ENCODE measurements at places on chromosomes 6 and 20. TPM values are rescaled to one million over a fixed set of nuclear protein-coding genes. Genes with fewer than 3 reads are reported as not detected.

Gene ADGB
- not detected for polyA plus RNA-seq

Gene PI16
- 4.4 TPM for polyA plus RNA-seq

Gene JPH2
- polyA plus RNA-seq, result 12.8 TPM

Gene SH3BGRL2
- polyA plus RNA-seq, result 18.2 TPM

Gene SIRPA
- 15.3 TPM for polyA plus RNA-seq

Gene LY6G5C
- 5.9 TPM for polyA plus RNA-seq

Gene BMP7
- polyA plus RNA-seq, result not detected

Gene ARHGAP18
- 15.0 TPM for polyA plus RNA-seq

Gene TAF4
- polyA plus RNA-seq, result 4.7 TPM

Gene SLC26A8
- polyA plus RNA-seq, result not detected

Gene OSBPL2
- polyA plus RNA-seq, result 27.8 TPM

Gene PROCR
- polyA plus RNA-seq, result 80.5 TPM

Gene SYTL3
- polyA plus RNA-seq, result 1.0 TPM

Gene SLC17A3
- polyA plus RNA-seq, result not detected

Gene SLC4A11
- polyA plus RNA-seq, result 0.23 TPM

Gene TTBK1
- not detected for polyA plus RNA-seq

Gene SYCP2L
- polyA plus RNA-seq, result 0.95 TPM

Gene TPD52L1
- 78.0 TPM for polyA plus RNA-seq

Gene C6orf118
- polyA plus RNA-seq, result not detected

Gene C20orf202
- 0.26 TPM for polyA plus RNA-seq

Gene ADGRB3
- 1.8 TPM for polyA plus RNA-seq

Gene RGS17
- polyA plus RNA-seq, result 2.3 TPM

Gene LINC00237
- polyA plus RNA-seq, result 1.1 TPM

Gene IDH3B
- polyA plus RNA-seq, result 55.3 TPM

Gene ASCC3
- polyA plus RNA-seq, result 3.5 TPM

Gene TCP11
- not detected for polyA plus RNA-seq

Gene RXRB
- polyA plus RNA-seq, result 14.1 TPM

Gene IPCEF1
- 1.8 TPM for polyA plus RNA-seq

Gene RSPH4A
- not detected for polyA plus RNA-seq

Gene DEF6
- polyA plus RNA-seq, result 2.8 TPM

Gene PLCB1
- 1.4 TPM for polyA plus RNA-seq

Gene POU5F1
- 2.6 TPM for polyA plus RNA-seq
